ENCODE measurements at places on chromosomes 6 and 20. TPM values are rescaled to one million over a fixed set of nuclear protein-coding genes. Genes with fewer than 3 reads are reported as not detected.

Gene STMND1
- total RNA-seq = not detected

DNA sequence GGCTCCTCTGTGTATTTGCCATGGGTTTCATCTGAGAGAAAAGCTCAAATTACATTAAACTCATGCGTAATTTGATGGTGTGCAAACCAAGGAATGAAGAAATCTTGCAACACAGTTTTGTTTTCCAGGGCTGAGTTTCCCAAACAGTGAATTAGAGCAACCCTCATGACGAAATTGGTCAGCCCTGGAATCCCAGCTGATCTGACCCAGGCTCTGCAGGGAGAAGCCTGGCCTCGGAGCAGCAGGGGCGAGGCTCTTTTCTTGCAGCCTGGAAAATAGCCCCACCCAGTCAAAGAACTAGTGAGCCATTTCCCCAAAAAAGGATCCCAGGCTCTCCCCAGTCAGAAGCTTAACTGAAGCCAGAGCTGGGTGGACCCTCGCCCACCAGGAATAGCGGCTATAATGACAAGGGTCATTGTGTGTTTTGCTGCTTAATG is 107.3 kb upstream of the SNX9 start:
- no peak overlapping the region for H3K27ac ChIP-seq
- no peak for DNase-seq
- no peak overlapping the region for H3K4me3 ChIP-seq

Gene OR14J1
- not detected for total RNA-seq

GRCh38 chr6:48177786-48178185 is 66.8 kb upstream of the PTCHD4 start:
- no peaks in the 10 kb centered on the region for H3K36me3 ChIP-seq
- DNase-seq = no peak
- no peak overlapping the region for H3K27ac ChIP-seq
- no peak overlapping the region for H3K4me3 ChIP-seq

Gene BCL2L1
- 74.3 TPM for total RNA-seq

Data from neural crest cell (in vitro differentiated cells).